D341Med (cell line): ENCODE measurements at places on chromosomes 11 and 22.

- no peak for DNase-seq
Observed at GRCh38 chr22:27327497-27327896, 474.1 kb downstream of the MN1 start.

- DNase-seq = peak; percentile 57
Observed at GRCh38 chr11:92226331-92227229, 2.0 kb downstream of the FAT3 start.

GRCh38 chr11:69435161-69435986, 46.1 kb upstream of the LINC01488 start:
- DNase-seq = no peak

- DNase-seq = no peak
Observed at GRCh38 chr11:106840146-106840545, 178.1 kb downstream of the GUCY1A2 start.
